Heart left ventricle (tissue), 16 donors: ENCODE measurements at places on chromosomes 1 and 21. TPM values are rescaled to one million over a fixed set of nuclear protein-coding genes. Genes with fewer than 3 reads are reported as not detected.

GRCh38 chr1:220307607-220308006 lies 35.4 kb upstream of the RAB3GAP2 start:
- no peak overlapping the region for H3K27ac ChIP-seq
- H3K4me1 ChIP-seq, result no peaks in the 10 kb centered on the region
- H3K4me3 ChIP-seq, result no peak overlapping the region
- no peak for DNase-seq
- H3K27me3 ChIP-seq, result no peaks in the 10 kb centered on the region

- H3K36me3 ChIP-seq, result no peaks in the 10 kb centered on the region
- DNase-seq, result no peak
Observed at GRCh38 chr1:234875328-234875952, 253.2 kb downstream of the TOMM20 start.

Gene BARHL2
- total RNA-seq, result not detected

- no peak overlapping the region for H3K27ac ChIP-seq
- H3K36me3 ChIP-seq, result no peaks in the 10 kb centered on the region
- H3K4me3 ChIP-seq, result no peak overlapping the region
- H3K4me1 ChIP-seq, result no peaks in the 10 kb centered on the region
- no peaks in the 10 kb centered on the region for H3K27me3 ChIP-seq
Observed at GRCh38 chr1:187680823-187681222, 852.1 kb downstream of the PLA2G4A start.

DNA sequence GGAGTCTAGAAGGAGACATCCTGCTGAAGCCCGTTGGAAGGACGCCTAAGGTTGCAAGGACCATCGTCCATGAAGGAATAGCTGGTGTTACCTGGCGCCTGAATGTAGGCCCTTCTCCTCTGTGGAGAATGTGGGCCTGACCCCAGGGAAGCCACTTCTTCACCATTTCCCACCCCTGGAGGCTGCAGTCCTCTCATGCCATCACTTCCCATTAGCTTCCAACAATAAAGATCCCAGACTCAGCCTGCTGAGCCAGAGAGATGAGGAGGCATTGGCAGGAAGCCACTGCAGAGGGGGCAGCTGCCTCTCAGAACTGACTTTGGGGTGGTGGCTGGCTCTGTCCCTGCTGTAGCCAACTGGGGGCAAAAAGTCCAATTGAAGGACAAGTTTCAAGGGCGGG lies 21.3 kb upstream of the KCNE2 start:
- H3K36me3 ChIP-seq, result no peaks in the 10 kb centered on the region
- DNase-seq, result no peak
- no peak overlapping the region for H3K4me3 ChIP-seq
- H3K4me1 ChIP-seq, result no peaks in the 10 kb centered on the region
- H3K27ac ChIP-seq, result no peak overlapping the region

- no peaks in the 10 kb centered on the region for H3K27me3 ChIP-seq
- H3K4me3 ChIP-seq, result no peak overlapping the region
- no peaks in the 10 kb centered on the region for H3K36me3 ChIP-seq
- no peak overlapping the region for H3K27ac ChIP-seq
- H3K4me1 ChIP-seq, result no peaks in the 10 kb centered on the region
Observed at GRCh38 chr1:83530506-83530905, 468.4 kb downstream of the TTLL7 start.

GRCh38 chr1:13816016-13816760 lies 116.2 kb downstream of the PRDM2 start:
- no peaks in the 10 kb centered on the region for H3K27me3 ChIP-seq
- no peak for DNase-seq
- H3K27ac ChIP-seq, result no peak overlapping the region
- no peaks in the 10 kb centered on the region for H3K4me1 ChIP-seq

Gene XCL2
- not detected for total RNA-seq

- H3K27me3 ChIP-seq, result no peaks in the 10 kb centered on the region
- DNase-seq, result no peak
- H3K4me3 ChIP-seq, result no peak overlapping the region
Observed at GRCh38 chr1:64161357-64161941, 42.0 kb upstream of the UBE2U start.

GRCh38 chr1:54794451-54795355 lies 6.4 kb downstream of the TTC22 start:
- no peaks in the 10 kb centered on the region for H3K36me3 ChIP-seq
- no peak for DNase-seq
- H3K27me3 ChIP-seq, result peaks cover 6% of the 10 kb centered on the region
- no peak overlapping the region for H3K27ac ChIP-seq

Gene LCE3D
- total RNA-seq, result not detected

GRCh38 chr1:232585486-232585885 lies 44.4 kb downstream of the SIPA1L2 start:
- H3K4me3 ChIP-seq, result no peak overlapping the region
- no peaks in the 10 kb centered on the region for H3K27me3 ChIP-seq
- H3K4me1 ChIP-seq, result peaks cover 17% of the 10 kb centered on the region
- H3K36me3 ChIP-seq, result no peaks in the 10 kb centered on the region

DNA sequence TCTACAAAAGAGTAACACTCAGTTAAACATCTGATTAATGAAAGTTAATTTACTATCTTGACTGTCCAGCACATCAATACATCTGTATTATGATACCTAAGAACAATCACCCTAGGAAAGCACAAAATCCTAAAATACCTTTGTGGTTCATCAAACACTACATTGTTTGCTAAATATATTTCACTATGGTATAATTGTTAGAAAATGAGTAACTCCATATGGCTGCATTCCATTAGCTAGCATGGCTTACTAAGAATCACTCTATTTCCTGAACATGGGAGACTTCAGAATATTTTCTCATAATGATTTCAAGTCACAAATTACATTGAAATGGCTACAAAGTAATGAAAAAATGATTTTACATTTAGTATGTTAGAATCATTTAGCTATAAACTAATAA lies 12.5 kb downstream of the TRMT1L start:
- H3K27ac ChIP-seq, result no peak overlapping the region
- H3K4me3 ChIP-seq, result no peak overlapping the region
- H3K4me1 ChIP-seq, result no peaks in the 10 kb centered on the region
- H3K36me3 ChIP-seq, result peaks cover 12% of the 10 kb centered on the region
- no peak for DNase-seq

GRCh38 chr1:244339073-244339692 lies 112.5 kb downstream of the ADSS2 start:
- no peaks in the 10 kb centered on the region for H3K27me3 ChIP-seq
- DNase-seq, result no peak
- H3K4me1 ChIP-seq, result peaks cover 11% of the 10 kb centered on the region
- no peak overlapping the region for H3K27ac ChIP-seq
- no peak overlapping the region for H3K4me3 ChIP-seq

DNA sequence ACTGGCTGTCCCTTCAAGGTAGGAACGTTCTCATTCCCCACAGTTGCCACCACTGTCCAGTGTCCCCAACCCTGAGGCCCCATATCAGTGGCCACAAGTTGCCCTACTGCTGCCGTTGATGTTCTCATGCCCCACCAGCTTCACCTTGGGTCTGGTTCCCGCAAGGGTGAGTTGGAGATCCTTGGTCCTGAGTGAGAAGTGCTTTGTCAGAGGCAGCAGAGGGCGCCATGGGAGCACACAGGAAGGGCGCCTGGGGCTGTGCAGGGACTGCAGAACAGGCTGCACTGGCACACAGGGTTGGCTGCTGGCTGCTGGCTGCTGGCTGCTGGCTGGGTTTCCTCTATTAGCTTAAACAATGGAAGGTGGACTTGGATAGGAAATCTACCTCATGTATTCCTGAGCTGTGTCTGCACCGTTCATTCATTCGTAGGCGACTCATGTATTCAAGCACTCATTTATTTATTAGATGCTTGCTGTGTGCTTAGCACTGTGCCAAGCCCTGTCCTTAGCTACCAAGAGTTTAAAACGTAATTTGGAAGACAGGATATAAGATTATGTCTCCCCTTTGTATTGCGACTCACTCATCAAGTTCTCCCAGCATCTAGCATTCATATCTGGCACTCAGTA lies 2.1 kb upstream of the S100A9 start:
- H3K27ac ChIP-seq, result no peak overlapping the region
- peaks cover 16% of the 10 kb centered on the region for H3K27me3 ChIP-seq
- DNase-seq, result peak; percentile 58
- no peaks in the 10 kb centered on the region for H3K36me3 ChIP-seq
- H3K4me1 ChIP-seq, result peaks cover 6% of the 10 kb centered on the region
- H3K4me3 ChIP-seq, result no peak overlapping the region

GRCh38 chr1:180503280-180503862 lies 994 bp upstream of the ACBD6 start:
- H3K27me3 ChIP-seq, result no peaks in the 10 kb centered on the region
- no peak for DNase-seq
- H3K27ac ChIP-seq, result peak overlapping the region; percentile 95

DNA sequence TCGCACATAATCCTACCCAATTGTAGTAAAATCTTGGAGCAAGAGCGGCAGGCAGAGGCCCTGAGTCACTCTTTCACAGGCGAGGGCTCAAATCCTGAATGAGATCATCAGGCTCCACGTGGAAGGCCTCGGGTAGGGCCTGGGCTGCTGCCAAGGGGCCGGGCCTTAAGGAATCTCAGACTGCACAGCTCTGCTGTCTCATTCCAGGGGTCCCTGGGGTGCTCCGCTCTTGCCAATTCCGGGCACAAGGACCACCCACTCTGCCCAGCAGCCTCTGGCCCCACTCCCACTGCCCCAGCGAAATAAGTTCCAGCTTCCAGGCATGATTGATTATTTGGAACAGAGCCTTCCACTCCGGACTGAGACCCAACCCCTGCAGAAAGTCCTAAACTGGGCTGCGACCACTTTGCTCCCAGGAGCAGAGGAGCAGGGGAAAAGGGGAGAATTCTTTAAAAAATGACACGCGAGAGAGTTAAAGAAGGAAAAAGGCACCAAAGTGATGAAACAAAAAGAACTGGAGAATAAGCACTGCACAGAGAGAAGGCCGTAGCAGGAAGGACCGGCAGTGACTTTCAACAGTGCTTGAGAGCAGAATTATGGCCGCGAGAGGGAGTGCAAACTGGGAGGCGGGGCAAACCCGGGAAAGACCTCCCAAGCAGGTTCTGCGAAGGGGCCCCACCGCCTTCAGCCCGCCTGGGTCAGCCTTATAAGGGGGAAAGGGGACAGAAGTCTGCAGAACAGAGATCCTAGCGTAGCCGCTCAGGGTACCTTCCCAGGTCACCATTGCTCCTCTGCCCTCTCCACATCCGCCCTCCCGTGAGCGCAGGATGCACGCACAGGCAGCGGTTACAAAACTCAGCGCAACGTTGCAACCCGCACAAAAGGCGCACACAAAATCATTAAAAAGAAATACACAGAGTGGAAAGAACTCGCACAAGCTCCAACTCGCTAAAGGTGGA lies 2.0 kb downstream of the ADAMTS1 start:
- H3K27me3 ChIP-seq, result no peaks in the 10 kb centered on the region
- H3K36me3 ChIP-seq, result peaks cover 44% of the 10 kb centered on the region
- peak overlapping the region; percentile 98 for H3K27ac ChIP-seq
- peaks cover 52% of the 10 kb centered on the region for H3K4me1 ChIP-seq

DNA sequence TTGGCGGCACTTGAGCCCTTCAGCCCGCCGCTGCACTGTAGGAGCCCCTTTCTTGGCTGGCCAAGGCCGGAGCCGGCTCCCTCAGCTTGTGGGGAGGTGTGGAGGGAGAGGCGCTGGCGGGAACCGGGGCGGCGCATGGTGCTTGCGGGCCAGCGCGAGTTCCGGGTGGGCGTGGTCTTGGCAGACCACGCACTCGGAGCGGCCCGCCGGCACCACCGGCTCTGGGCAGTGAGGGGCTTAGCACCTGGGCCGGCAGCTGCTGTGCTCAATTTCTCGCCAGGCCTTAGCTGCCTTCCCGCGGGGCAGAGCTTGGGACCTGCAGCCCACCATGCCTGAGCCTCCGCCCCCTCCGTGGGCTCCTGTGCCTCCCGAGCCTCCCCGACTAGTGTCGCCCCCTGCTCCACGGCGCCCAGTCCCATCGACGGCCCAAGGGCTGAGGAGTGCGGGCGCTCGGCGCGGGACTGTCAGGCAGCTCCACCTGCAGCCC lies 673.7 kb upstream of the BRINP3 start:
- no peaks in the 10 kb centered on the region for H3K4me1 ChIP-seq
- no peaks in the 10 kb centered on the region for H3K27me3 ChIP-seq
- DNase-seq, result no peak
- no peaks in the 10 kb centered on the region for H3K36me3 ChIP-seq
- H3K27ac ChIP-seq, result no peak overlapping the region
- no peak overlapping the region for H3K4me3 ChIP-seq

Gene SLC35F3
- not detected for total RNA-seq

DNA sequence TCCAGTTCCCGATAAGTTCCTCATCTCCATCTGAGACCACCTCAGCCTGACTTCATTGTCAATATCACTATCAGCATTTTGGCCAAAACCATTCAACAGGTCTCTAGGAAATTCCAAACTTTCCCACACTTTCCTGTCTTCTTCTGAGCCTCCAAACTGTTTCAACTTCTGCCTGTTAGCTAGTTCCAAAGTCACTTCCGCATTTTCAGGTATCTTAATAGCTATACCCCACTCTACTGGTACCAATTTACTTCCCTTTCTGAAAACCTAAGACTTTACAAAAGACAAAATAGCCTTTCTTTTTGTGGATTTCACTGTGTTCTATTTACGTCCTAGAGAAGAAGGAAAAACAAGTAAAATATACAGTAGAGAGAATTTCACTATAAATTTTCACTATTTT lies 147.0 kb upstream of the FMN2 start:
- DNase-seq, result no peak
- H3K4me1 ChIP-seq, result no peaks in the 10 kb centered on the region
- no peak overlapping the region for H3K4me3 ChIP-seq
- H3K36me3 ChIP-seq, result no peaks in the 10 kb centered on the region
- no peaks in the 10 kb centered on the region for H3K27me3 ChIP-seq
- H3K27ac ChIP-seq, result no peak overlapping the region

Gene GBP4
- 5.3 TPM for total RNA-seq

DNA sequence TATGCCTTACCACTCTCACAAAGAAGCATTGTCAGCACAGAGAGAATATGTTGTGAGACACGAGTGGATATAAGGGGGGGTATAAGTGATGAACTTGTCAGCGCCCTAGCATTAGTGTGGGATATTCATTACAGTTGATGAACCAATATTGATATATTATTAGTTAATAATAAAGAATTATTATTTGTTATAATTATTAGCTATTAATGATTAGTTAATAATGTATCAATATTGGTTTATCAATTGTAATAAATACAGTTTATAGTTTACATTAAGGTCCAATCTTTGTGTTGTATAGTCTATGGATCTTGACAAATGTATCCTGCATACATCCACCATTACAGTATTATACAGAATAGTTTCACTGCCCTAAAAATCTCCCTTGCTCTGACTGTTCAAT lies 120.2 kb upstream of the NCAM2 start:
- H3K36me3 ChIP-seq, result no peaks in the 10 kb centered on the region
- no peaks in the 10 kb centered on the region for H3K4me1 ChIP-seq
- no peak for DNase-seq
- H3K4me3 ChIP-seq, result no peak overlapping the region
- H3K27me3 ChIP-seq, result no peaks in the 10 kb centered on the region

Gene HES4
- total RNA-seq, result 42.0 TPM
